LHCN-M2 (cell line): ENCODE measurements at places on chromosomes 3 and 15. TPM values are rescaled to one million over a fixed set of nuclear protein-coding genes. Genes with fewer than 3 reads are reported as not detected.
A peak's percentile ranks its signal among the peaks of the same experiment; 100 is the strongest.

DNA sequence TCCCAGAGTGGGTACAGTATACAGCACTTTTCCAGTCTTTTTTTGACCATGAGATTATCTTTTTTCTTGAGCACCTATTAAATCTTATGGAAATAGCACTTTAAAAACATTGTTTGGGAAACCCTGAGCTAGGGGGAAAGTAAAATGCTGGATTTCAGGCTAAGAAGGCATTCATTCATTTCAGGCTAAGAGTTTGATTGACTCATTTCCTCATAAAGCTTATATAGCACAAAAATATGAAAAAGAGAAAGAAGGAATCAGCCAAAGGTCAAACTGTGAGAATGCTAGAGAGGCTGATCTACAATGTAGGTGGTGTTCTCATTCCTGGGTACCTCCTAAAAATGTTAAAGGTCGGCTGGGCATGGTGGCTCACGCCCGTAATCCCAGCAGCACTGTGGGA, 10.5 kb downstream of the TTC23 start:
- no peak for DNase-seq

The SLC22A13 gene
- total RNA-seq: 0.29 and 1.2 TPM in 2 replicates

DNA sequence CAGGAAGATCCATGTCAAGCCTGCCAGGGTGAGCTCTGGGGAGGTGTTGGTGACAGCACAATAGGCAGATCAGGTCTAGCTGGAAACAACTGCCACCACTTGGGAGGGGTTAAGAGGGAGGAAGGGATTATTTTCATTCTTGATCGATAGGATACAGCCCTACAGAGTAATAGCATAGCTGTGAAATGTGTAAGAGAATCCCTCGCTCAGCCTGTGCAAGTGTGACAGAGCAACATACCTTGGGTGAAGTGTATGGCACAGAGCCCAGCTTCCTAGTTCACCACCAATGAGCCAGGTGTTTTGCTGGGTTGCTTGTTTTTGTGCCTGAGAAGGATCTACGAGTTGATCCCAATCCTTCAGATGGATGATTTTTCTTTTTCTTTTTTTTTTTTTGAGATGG, 9.2 kb upstream of the DCUN1D1 start:
- DNase-seq: no peak

The FSIP1 gene
- total RNA-seq: 0.38 and 1.1 TPM in 2 replicates

GRCh38 chr3:28949580-28949979, 331.3 kb upstream of the RBMS3 start:
- DNase-seq: no peak

The PRSS50 gene
- not detected in 2 replicates for total RNA-seq

- DNase-seq: no peak
Observed at GRCh38 chr3:179266701-179267211, 15.8 kb upstream of the KCNMB3 start.

GRCh38 chr3:43558171-43558570, 63.6 kb downstream of the ANO10 start:
- no peak for DNase-seq

- no peak for DNase-seq
Observed at GRCh38 chr3:195884691-195885035, 23.7 kb downstream of the TNK2 start.

The SI gene
- total RNA-seq: not detected in 2 replicates

DNA sequence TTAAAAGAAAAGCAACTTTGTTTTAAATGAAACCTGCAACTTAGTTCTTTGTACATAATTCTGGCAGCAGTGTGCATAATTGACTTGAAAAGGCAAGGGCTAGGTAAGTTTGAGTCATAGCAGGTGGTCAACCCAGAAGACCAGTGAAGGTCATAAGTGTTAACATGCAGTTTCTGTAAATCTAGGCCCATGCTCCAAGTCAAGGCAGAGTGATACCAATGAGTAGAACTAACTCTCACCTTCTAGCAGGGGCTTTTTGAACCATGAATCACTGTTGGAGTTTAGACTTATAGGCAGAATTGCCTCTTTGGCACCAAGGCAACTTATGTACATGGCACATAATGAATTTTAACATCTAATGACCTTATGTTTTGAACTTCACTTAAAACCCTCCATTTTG, 29.5 kb upstream of the IL20RB start:
- no peak for DNase-seq

GRCh38 chr3:100928638-100929428, 64.4 kb downstream of the ABI3BP start:
- DNase-seq: peak; percentile 96

DNA sequence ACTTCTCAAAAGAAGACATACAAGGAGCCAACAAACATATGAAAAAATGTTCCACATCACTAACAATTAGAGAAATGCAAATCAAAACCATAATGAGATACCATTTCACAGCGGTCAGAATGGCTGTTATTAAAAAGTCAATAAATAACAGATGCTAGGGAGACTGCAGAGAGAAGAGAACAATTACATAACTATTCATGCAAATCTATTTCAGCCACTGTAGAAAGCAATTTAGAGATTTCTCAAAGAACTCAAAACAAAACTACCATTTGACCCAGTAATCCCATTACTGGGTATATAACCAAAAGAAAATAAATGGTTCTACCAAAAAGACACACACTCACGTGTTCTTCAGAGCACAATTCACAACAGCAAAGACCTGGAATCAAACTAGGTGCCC, 116.3 kb downstream of the VPS13C start:
- no peak for DNase-seq

DNA sequence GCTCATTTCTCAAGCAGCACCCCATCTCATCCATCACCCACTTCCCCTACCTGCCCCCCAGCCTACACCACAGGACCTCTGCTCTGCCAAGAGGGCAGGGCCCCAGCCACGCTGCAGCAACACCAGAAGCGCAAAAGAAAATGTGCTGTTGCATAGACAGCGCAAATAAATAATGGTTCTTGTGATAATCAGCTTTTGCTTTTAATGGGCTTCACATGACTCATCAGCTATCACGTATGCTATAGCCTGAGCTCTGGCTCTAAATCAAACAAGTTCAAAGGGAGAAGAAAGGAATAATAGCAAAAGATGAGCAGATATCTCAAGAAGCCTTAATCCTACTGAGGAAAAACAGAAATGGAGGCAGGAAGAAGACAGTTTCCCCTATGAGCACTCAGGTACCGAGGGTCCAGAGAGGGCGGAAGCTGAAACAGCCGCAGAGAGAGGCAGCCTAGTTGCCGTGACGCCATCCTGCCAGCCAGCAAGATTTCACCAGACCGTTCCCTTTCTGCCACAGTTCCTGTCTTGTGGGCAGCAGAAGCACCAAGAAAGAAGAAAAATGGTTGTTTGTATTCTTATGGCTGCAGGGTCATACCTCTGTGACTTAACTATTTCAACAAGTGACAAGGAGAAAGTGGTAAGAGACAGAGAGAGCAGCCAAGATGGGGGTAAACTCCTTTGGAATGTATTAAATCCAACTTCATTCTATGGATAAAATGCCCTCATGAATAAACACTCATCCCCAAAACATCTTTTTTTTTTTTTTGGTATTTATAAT, 22.0 kb downstream of the RAB27A start:
- no peak for DNase-seq

The HEMK1 gene
- 10.5 and 11.4 TPM in 2 replicates for total RNA-seq

DNA sequence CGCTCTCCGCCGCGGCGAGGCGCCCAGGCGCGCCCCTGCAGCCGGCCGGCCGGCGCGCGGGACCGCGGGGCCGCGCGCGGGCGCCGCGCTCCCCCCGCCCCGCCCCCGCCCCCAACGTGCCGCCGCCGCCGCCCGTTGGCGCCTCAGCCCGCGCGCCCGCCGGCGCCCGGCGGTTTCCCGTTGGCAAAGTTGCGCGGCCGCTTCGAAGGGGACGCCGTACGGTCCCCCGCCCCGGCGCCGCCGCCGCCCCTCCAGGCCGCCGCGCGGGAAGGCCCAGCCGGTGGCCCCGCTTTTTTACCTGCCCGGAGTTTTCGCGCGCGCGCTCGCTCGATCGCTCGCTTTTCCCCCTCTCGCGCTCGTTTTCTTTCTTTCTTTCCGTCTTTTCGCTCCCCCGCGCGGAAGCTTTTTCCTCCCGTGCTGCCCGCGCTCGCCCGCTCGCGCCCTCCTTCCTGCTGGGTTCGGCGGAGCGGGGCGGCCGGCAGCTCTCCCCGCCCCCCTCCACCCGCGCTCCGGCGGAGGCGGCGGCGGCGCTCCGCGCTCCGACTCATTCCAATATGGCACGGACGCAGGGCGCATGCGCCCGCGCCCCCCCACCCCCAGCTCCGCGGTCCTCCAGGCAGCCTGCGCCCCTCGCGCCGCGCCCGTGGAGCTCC, at the start of gene SFMBT1:
TSS of gene SFMBT1 (minus strand) at position 556 of the 653 bp plus-strand sequence. CDS start 76,945 bp downstream, outside the sequence.
- peak; percentile 39 for DNase-seq

GRCh38 chr3:116947148-116947547, 237.6 kb downstream of the TUSC7 start:
- DNase-seq: no peak

DNA sequence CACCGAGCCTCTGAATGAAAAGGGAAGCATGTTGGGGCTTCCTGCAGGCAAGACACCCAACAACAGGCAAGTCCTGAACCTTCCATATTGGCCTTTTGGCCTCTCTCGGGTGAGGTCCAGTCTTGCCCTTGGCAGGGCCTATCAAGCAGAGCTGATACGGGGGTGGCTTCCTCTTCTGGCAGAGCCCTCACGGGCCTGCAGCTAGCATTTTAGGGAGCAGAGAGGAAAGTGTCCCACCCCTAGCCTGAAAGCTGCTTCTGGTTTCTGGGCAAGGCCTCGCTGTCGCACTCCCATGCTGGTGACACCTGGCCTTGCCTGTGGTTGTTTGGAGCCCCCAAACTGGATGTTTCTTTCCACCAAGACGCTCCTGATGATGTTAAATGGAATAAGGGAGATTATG, 31.8 kb upstream of the CTSH start:
- no peak for DNase-seq

DNA sequence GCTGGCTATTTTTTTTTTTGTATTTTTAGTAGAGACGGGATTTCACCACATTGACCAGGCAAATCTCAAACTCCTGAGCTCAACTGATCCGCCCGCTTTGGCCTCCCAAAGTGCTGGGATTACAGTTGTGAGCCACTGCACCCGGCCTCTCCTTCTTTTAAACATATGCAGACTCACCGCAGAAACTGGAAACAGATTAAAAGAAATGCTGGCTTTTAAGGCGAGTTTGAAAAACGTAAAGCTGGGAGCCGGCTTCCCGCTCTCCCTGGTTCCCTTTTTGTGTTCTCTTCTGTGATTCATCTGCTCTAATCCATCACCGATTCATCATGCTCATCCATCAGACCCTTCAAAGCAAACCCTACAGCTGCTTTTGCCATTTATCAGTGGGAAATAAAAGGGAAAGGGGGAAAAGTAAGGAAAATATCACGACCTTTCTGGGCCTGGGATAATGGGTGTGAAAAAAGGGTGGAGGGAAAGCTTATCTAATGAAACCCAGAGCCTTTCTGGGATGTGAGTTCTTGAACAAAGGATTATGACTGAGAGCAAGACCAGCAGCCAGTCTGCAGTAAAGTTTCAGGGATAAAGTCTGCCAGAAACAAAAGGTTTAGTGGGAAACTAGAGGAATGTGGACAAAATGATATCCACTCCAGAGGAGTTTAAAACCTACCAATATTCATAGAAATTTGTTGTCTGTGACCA, 92.3 kb upstream of the LRIG1 start:
- peak; percentile 63 for DNase-seq

DNA sequence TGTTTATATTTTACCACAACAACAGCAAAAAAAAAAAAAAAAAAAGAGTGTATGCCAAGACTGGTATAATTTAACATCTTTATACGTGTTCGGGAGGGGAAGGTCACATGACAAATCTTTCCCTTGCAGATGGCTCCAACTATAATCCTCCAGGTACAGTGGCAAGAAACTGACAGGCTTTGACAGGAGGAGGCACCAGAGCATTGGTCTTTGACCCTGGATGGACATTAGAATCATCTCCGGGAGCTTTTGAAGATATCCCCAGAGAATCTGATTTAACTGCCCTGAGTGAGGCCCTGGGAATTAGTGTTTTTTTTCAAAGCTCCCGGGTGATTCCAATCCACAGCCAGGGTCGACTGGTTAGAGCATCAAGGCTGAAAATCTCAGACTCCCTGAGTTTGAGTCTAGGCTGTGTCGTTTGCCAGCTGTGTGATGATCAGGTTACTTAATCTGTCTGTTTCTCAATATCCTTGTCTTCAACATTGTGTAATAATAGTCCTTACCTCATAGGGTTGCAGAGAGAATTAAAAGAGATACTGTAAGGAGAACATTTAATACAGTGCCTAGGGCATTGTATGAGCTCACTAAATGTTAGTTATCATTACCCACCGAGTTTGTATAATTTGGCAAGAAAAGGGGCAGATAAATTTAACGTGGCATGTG, 8.9 kb upstream of the SEMA5B start:
- peak; percentile 61 for DNase-seq

The NLGN1 gene
- total RNA-seq: 0.26 TPM in 1 of 2 replicates, not detected in the other

DNA sequence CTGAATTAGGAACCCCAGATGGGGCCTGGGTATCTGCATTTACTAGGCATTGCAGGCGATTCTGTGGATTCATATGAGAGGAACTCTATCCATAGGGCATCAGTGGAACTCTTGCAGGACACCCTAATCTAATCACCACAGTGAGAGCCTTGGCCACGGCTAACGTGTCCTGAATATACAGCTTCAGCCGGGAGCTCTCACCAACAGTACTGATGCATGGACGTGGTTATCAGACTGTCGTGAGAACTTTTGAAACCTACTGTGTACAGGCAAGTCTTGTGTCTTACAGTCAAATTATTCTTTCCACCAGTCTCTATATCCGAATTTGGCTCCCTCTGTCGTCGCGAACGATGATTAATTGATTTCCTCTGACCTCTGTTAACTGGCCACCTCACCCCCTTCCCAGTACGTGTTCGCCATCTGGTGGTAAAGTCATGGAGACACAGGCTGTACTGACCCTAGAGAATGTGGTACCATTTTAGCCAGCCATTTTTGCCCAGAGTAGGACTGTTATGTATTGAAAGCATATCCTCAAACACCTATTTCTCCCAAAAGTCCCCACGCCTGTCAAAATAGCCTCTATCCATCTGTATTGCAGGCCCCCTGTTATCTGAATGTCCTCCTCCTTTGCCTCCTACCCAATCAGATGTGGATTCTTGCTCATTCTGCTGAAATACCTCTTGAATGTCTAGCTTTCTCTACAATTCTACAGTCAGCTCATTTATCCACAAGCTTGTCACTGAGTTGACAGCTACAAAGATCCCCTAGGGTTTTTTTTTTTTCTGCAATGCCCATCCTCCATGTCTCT, 39.7 kb downstream of the GLDN start:
- DNase-seq: peak; percentile 77

The ECE2 gene
- total RNA-seq: not detected in 2 replicates

DNA sequence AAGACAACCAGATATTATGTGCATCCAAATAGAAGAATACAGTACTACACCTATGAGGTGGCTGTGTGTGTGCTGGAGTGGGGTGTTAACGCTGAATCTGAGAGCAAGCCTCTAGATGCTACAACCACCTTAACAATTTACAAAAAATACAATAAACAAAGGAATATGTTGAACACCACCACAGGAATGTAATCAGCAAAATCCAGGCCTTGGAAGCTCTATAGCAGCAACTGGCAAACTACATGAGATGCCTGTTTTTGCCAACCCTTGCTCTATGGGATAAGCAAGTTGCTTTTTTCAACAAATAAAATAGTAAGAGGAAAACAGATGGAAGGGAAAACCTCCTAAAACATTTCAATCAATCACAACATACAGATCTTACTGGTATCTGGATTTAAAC, 23.9 kb downstream of the SLTM start:
- no peak for DNase-seq
